ENCODE measurements at places on chromosomes 4 and X.

DNA sequence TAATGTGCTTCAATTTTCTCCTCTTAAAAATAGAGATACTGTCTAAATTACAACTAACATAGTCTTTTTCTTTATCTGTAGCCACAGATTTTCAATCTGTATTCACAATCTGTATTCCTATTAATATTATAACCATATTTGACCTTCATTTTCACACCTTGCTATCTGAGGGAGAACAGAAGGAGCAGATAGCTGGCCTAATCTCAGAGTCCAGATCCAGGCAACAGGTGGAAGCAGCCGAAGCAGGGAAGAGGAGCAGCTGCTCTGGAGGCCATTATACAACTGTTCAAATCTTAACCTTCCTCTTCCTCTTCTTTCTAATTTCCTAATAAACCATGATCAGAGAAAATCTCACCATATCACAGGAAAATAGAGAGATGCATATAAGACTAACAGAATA lies 14.2 kb downstream of the SEPSECS start:
- DNase-seq = no peak

- no peak for DNase-seq
These were observed 335.8 kb downstream of the PABPC4L start for GRCh38 chr4:133865612-133866327.

- DNase-seq = no peak
These were observed 31.2 kb upstream of the RAB40A start for GRCh38 chrX:103550415-103551051.

- DNase-seq = no peak
These were observed 35.3 kb upstream of the CHRNA9 start for GRCh38 chr4:40299811-40300292.

DNA sequence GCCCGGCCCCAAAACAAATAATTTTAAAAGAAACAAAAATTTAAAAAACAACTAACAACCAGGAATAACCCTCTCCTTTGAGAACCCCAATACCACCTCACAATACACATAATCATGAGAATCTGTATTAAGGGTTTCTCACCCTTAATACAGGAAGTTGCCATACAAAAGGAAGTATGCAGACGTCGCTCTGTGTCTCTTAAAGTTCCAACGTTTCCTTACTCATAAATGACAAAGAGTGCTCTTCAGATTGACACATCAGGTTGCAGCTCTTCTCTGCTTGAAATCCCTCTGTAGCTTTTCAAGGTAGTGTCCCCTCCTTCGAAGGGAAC lies 73.9 kb upstream of the IRF2 start:
- no peak for DNase-seq

DNA sequence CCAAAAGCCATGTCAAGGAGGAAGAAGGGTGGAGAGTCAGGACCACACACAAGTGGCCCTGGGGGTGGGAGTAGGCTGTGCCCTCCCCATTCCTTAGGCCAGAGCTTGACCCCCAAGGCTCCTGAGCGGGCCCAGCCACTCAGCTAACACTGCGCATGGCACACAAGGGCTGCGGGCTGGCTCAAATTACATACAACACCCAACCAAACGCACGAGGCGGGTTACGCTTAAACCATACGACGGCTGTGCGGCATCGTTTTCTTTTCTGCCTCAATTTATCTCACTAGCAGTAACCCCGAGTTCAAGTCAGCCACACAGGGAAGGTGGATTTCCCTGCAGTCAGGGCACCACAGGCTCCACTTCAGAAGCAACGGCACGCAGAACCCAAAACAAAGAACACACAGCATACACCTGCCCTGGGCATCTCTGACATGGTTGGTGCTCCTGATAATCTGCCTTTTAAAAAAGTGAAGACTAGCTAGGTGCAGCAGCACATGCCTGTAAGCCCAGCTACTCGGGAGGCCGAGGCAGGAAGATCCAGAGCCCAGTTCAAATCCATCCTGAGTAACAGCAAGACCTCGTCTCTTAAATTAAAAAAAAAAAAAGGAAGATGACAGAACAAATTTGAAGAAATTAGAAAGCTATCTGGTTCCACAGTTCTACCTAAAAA lies 2.9 kb downstream of the GAK start:
- no peak for DNase-seq

DNA sequence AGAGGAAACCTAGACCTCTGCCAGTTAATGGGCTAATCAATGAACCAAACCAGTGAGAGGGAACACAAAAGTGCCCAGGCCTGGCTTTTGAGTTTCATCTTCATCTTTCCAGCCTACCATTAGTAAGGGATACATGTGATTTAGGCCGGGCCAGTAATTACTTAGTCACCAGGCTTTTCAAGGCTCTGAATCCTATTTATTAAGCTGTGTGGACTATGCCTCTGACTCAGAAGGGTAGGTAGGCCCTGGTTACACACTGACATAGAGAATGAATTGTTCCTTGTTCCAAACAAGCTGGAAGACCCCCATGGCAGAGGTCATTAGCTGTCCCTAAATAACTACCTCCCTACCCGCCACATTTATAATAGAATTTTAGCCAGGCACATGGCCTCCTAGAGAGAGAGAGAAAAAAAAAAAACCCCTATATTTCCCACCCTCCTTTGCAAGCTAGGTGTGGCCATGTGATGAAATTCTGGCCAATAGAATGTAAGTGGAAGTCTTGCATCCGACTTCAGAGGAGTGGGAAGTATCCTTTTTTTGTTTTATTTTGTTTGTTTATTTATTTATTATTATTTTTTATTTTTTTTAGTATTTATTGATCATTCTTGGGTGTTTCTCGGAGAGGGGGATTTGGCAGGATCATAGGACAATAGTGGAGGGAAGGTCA lies 112.3 kb upstream of the BCOR start:
- no peak for DNase-seq

GRCh38 chrX:152847281-152847680 lies 16.4 kb downstream of the NSDHL start:
- no peak for DNase-seq

GRCh38 chr4:5497489-5497888 lies 210.9 kb downstream of the EVC2 start:
- DNase-seq = no peak

GRCh38 chr4:7595934-7596461 lies 161.3 kb upstream of the PSAPL1 start:
- no peak for DNase-seq

- no peak for DNase-seq
These were observed 10.1 kb downstream of the RBM47 start for GRCh38 chr4:40619600-40619999.

DNA sequence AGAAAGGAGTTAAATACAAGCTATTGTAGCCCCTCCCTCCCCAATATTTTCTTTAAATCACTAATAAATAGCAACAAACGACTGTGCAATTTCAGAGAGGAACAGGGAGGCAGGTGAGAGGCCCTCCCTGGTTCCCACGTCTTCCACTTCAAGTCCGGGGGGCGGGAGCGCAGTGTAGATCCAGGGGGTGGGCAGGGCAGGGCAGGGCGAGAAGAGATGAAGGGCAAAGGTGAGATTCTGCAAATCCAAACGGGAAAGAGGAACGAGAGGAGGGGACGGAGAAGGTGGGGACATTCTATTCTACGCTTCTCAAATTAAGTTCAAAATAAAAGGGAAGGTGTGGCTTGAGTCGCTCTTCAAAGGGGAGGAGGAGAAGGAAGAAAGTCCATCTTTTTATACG lies 6.8 kb downstream of the NKX6-1 start:
- no peak for DNase-seq

- DNase-seq = no peak
These were observed 103.1 kb upstream of the SHISA3 start for GRCh38 chr4:42293967-42294813.

GRCh38 chr4:61385256-61385655 lies 185.1 kb downstream of the ADGRL3 start:
- no peak for DNase-seq

GRCh38 chr4:149280806-149281205 lies 534.8 kb downstream of the IQCM start:
- DNase-seq = no peak

DNA sequence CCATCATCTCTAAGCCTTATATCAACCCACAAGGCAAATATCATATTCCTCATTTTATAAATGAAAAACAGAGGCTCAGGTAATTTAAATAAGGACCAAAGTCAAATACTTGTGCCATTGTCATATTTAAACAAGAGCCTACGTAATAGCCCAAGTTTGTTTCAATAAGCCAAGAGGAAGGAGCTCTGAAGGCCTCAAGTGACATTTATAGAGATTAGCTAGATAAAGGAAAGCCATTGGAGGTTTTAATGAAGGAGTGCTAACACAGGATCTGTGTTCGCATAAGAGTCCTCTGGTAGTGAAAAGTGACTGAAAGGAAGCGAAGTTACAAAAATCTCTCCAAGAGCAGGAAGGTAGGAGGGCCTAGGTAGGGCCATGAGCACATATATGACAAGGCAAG lies 384.9 kb upstream of the NOCT start:
- DNase-seq = no peak

GRCh38 chr4:55382488-55383003 lies 13.2 kb upstream of the TMEM165 start:
- DNase-seq = no peak

GRCh38 chr4:184287697-184288255 lies 70.1 kb upstream of the ENPP6 start:
- DNase-seq = no peak

DNA sequence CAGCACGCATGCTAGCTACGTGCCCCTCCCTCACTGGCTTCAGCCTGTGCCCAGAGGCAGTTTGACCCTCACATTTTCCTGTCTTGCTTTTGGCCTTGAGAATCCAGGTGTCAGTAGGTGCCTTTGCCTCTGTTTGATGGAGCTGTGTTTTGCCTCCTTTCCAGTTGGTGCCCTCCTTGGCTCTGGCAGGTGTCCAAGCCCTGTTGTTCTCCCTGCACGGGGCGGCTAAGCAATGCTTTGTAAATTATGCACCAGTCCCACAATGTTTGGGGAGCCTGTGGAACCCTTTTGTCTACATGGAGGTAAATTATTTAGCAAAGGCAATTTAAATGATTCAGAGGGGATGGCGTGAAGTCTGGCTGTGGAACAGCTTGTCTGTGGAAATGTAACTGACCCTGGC lies 202.9 kb upstream of the BOD1L1 start:
- no peak for DNase-seq

DNA sequence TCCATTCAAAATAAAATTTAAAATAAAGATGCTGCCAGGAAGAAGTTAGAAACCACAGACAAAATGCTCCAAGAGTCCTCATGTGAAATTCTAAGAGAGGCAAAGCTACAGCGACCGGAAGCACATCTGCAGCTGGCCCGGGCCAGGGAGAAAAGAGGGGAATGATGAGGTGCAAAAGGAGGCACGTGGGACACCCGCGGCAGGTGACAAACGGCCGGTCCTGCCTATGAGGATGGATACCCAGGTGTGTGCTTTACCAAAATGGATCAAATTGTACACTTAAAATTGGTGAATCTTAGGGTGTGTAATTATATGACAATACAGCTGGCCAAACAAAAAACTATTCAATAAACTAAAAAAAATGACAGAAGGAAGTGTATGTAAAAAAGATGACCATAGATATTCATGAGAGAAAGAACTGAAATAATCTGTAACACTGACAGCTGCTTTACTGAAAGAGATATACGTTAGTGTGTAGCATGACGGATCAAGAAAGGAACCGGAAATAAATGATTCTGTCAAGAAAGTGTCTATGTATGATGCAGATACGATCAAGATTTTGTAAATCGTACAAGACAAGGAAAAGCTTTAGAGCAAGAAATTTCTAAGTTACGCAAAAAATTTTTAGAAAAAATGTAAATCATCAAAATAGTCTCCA lies 29.5 kb downstream of the PPP2R3B start:
- DNase-seq = no peak

GRCh38 chr4:182338746-182339145 lies 95.5 kb downstream of the TENM3 start:
- DNase-seq = no peak

GRCh38 chr4:96093563-96093962 lies 253.7 kb downstream of the PDHA2 start:
- DNase-seq = no peak

DNA sequence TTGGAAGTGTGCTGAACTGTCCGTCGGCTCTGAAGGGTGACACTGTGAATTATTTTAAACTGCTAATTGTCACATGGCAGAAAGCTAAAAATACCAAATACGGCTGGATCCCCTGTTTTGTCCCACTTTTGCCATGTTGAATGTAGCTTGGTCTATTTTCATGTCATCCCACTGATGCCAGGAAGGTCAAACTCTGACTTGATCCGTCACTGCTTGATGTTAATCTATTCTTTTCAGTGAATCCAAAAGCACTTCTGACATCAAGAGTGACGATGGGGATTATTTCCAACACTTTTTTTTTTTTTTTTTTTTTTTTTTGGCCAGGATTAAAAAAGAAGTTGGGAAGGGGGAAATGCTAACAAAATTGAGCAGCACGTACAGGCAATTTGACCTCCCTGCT lies 734.6 kb upstream of the TENM3 start:
- no peak for DNase-seq

GRCh38 chr4:175373031-175373430 lies 439.0 kb downstream of the GPM6A start:
- DNase-seq = no peak

GRCh38 chr4:118046323-118046722 lies 12.0 kb downstream of the NDST3 start:
- no peak for DNase-seq

GRCh38 chr4:6001680-6002491 lies 16.3 kb downstream of the C4orf50 start:
- DNase-seq = no peak

- DNase-seq = no peak
These were observed 110.3 kb downstream of the HMX1 start for GRCh38 chr4:8761167-8761823.

Data from immature natural killer cell (primary cell).